ENCODE measurements at places on chromosomes 2 and 18.

DNA sequence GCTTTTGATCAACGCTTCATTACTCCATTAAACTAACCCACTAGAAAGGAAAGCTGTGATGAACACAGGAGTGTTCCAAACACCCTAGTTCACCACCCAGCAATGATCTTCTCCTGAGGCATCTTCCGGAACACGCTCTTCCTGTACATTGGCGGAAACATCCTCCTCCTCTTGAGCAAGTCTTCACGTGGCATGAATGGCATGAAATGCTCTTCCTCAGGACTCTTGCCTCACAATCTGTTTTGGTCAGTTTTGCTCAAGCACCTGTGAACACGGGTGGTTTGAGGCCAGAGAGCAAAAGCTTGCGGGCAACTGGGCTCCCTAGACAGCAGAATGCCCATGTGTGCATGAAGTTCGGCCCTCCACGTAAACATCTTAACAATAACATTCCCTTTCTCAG, 734.2 kb upstream of the SALL3 start:
- no peak for DNase-seq

- DNase-seq, result no peak
These were observed 51.4 kb downstream of the ICOS start for GRCh38 chr2:203987959-203988358.

- DNase-seq, result no peak
These were observed 17.9 kb upstream of the SLC9A4 start for GRCh38 chr2:102455061-102455670.

DNA sequence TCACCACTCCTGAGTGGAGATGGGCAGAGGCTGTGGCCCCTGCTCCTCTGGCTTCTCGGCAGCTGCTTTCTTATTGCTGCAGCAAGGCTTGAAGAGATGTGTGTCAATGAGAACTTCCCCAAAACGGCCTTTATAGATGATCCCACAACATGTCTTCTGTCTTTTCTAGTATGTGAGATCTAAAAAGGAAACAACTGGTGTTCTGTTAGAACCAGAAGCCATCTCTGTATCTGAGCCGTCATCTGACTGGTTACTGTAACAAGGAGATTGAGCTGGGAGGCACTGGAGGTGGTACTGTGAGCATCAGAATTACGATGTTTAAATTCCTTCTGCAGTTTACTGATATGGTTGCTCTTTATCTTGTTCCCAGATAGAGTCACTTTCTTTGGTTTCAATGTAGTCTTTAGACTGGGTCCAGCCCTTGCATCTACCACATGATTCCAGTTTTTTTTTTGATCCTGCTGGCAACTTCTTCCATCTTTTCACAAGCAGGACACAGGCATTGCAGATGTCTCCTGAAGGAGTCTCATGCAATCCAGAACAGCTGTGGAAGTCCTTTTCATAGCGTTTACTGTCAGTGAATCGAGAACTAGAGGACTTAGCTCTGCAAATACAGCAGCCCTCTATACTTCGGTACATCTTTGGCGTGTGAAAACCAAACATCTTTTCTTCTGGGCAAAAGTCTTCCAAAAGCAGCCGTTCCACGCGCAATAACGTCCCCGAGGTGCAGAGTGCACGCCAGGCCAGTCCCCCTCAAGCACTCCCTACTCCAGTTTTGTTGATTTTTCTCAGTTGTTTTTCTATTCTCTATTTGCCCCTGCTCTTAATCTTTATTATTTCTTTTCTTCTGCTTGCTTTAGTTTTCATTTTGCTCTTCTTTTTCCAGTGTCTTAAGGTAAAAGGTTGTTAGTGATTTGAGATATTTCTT, 29.7 kb downstream of the TAF4B start:
- no peak for DNase-seq

DNA sequence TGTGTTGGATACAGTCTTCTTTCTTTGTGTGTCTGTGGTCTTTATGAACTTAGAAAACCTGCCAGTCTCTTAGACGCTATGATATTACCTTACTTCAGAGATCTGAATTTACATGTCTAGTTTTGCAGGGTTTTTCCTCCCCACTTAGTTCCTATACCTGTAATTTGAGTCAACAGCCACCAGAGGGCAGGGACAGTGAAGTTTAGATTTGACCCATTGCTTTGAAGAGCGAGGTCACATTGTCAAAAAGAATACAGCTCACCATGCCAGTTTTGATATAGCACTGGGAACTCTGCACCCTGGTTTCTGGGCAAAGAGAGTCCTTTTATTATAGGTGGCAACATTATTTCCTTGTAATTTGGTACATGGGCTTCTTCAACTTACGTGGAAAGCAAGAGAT, 102.3 kb downstream of the MAPK4 start:
- no peak for DNase-seq

DNA sequence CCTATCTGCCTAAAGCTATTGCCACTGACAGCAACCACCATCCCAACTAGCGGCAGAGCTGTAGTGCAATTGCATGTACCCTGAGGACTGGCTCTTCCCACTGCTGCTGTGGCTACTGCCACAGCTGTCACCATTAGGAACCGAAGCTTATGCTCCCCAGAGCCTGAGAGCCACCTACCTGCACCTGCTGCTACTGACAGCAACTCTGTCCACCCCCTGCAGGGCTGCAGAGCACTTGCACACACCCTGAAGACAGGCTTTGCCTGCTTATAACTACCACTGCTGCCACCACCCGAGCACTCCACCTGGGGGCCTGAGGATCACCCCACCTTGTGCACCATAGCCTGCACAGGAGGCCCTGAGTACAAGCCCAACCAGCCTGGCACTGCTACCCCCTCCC, 217.6 kb upstream of the FOSL2 start:
- DNase-seq, result no peak

GRCh38 chr2:102508863-102509262, 35.8 kb downstream of the SLC9A4 start:
- no peak for DNase-seq

DNA sequence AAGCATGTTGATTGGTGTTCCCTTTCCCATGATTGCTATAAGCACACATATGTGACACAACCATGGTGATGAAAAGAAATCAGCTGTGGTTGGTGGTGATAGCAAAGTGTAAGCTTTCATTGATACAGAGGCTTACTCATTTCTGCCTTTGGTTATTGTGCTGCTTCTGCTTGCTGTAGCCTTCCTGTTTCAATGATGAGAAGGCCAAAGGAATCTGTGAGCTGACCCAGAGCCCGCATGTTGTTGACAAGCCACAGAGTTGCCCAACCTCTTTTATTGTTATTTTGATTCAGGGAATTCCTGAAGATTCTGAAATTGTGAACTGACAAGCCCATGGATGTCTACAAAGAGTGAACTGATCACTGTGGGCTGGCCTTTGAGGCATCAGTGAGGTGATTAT, 164.4 kb downstream of the TMEFF2 start:
- DNase-seq, result peak; percentile 37

GRCh38 chr2:112661656-112662305, 16.0 kb downstream of the SLC20A1 start:
- DNase-seq, result no peak

- no peak for DNase-seq
These were observed 201.7 kb upstream of the STON1 start for GRCh38 chr2:48328159-48328809.

DNA sequence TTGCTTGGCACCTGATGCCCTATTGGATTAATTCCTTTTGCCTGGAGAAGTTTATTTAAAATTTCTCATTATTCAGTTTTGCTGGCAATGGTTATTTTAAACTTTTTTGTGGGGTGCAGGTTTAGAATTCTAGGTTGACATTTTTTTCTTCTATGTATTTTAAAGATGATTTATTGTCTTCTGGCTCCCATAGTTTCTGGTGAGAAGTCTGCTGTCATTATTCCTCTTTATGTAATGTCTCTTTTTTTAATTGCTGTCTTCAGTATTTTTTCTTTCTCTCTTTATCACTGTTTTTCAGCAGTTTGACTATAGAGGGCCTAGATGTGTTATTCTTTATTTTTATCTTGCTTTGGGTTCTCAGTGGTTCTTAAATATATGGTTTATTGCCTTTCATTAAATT, 182.2 kb upstream of the STON1 start:
- no peak for DNase-seq

DNA sequence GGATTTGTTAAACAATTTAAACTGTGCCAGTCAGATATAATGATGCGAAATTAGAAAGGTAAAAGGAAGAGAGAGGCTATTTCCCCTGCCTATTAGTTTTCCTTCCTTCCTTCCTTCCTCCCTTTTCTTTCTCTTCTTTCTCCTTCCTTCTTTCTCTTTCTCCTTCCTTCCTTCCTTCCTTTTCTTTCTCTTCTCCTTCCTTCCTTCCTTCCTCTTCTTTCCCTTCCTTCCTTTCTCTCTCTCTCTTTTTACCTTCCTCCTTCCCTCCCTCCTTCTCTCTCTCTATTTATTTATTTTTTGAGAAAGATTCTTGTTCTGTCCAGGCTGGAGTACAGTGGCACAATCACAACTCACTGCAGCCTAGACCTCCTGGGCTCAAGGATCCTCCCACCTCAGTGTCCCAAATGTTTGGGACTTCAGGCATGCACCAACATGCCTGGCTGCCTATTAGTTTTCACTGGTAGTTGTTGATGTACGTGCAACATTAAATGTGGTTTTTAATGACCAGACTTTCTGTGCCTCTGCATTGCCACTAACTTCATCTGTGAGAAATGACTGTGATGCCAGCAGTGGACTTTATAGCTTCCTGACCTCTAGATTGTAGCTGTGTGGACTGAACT, 48.7 kb upstream of the NFE2L2 start:
- no peak for DNase-seq

- no peak for DNase-seq
These were observed 186.8 kb downstream of the ZNF521 start for GRCh38 chr18:25164848-25165811.

DNA sequence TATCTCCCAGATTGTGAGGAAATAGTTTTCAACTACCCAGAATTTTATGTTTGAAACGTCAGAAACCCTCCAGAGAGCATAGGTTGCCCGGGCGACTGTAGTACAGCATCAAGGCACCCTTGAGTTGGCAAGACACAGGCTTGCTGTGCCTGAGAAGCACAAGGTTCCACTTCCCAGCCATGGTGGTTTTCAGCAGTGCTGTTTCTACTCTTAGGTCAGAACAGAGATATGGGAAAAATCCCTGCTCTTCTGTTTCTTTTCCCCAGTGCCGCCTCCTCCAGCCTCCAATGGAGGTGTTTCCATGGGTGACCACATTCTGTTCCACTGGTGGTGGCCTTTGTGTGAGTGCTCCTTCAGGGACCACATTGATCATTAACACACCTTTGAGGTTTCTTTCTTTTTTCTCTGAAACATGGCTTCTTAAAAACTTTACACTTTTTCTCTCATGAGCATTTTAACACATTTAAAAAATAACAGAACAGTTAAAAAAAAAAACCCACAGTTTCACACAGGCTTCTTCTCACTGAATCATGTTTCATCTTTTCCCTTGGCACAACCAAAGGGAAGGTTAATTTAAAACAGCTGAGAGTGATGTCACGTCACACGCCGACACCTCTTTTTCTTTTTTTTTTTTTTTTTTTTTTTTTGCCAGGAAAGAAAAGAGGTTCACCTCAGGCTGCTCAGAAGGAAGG, 229.3 kb upstream of the HDAC4 start:
- peak; percentile 11 for DNase-seq

- no peak for DNase-seq
These were observed 1.4 kb downstream of the PSD4 start for GRCh38 chr2:113175042-113175628.

GRCh38 chr18:22346953-22347605, 70.6 kb downstream of the CTAGE1 start:
- no peak for DNase-seq

GRCh38 chr18:9941103-9941502, 27.3 kb downstream of the VAPA start:
- no peak for DNase-seq

- no peak for DNase-seq
These were observed 97.4 kb downstream of the ADAM23 start for GRCh38 chr2:206540757-206541156.

DNA sequence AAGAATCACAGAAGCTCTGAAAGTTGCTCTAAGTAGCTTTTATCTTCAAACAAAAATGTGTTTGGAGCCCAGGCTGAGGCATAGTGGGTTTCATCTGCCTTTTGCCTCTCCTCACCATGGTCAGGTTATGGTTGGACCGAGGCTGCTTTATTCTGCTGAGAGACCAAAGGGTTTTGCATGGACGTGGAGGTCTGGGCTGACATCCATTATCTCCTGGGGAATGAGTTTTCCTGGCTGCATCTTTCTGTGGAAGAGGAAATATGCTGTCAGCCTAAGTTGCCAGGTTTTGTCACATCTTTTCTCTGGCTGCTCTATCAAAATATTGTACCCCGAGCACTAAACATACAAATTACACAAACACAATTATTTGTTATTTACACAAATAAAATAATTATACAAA, 223.2 kb downstream of the LDLRAD4 start:
- DNase-seq, result no peak

DNA sequence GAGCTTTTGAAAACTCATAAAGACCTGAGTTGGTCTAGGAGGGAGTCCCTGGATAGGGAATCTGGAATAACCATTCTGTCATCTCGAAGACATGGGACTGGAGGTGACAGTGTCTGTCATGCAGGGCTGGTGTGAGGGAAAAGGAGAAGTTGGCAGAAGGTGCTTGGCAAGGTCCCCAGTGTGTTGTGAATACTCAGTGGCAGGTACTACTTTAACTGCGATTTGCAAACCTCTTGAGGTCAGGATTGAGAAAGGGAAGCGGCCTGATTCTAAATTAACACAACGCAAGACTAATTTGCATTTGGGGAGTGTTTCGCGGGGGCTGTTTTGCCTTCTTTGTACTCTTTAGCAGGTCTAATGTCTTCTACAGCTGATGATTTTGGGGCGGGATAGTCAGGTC, 77.0 kb upstream of the TMEM200C start:
- no peak for DNase-seq

DNA sequence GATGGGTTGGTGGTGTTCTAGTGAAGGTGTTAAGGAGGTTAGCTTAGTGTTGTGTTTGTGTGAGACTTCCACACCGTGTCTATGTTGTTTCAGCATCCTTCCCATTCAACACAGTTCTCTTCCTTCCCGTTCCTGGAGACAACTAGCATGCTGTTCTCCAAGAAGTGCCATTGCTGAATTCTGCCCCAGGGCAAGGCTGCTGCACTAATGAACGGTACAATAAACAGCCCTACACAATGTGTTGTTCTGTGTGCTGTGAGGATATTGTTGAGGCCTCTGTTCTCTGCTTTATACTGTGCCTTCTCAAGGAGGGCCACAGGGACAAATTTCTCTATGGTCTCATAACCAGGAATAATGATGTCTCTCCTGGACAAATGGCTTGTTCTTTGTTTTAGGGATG, 39.8 kb upstream of the ZEB2 start:
- no peak for DNase-seq

GRCh38 chr18:76544511-76545345, 49.7 kb upstream of the ZNF516 start:
- DNase-seq, result no peak

GRCh38 chr2:39704540-39704939, 38.8 kb downstream of the TMEM178A start:
- no peak for DNase-seq
